ENCODE measurements at places on chromosomes 2 and 18. TPM values are rescaled to one million over a fixed set of nuclear protein-coding genes. Genes with fewer than 3 reads are reported as not detected.

DNA sequence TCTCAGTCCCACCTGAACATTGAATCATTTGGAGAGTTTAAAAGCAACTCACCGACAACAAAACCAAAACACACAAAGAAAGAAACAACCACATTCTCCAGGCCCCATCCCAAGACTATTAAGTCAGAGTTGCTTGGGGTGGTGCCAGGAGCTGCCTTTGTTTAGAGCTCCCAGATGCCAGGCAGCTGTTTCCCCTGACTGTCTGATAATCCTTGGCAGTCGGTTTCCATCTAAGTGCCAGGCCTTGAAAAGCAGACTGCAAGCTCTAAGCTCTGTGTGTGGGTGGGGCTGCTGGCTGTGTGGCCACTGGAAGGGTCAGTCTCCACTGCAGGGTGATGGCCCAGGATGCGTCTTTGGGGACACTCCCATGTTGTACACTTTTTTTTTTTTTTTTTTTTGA lies 255.3 kb upstream of the AGAP1 start:
- H3K27me3 ChIP-seq: no peaks in the 10 kb centered on the region
- no peak overlapping the region for H3K27ac ChIP-seq
- H3K36me3 ChIP-seq: no peaks in the 10 kb centered on the region
- no peak for DNase-seq

Gene SIX3
- total RNA-seq: not detected

DNA sequence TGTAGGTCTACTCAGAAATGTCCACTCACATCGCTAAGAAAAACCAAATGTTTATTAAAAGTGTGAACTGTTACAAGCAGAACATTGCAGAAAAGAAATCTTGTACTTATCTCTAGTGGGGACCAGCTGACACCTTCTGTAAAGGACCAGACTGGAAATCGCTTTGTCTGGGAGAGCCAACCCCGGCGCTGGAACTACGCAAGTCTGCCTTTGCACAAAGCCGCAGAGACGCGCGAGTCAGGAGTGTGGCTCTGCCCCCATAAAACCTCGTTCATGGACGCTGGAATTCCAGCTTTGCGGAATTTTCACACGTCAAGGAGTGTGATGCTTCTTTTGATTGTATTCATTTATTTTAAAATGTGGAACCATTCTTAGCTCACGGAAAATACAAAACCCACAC lies 141.9 kb upstream of the SALL3 start:
- no peaks in the 10 kb centered on the region for H3K36me3 ChIP-seq
- no peak overlapping the region for H3K4me3 ChIP-seq
- no peaks in the 10 kb centered on the region for H3K4me1 ChIP-seq
- no peak overlapping the region for H3K27ac ChIP-seq
- H3K27me3 ChIP-seq: no peaks in the 10 kb centered on the region

DNA sequence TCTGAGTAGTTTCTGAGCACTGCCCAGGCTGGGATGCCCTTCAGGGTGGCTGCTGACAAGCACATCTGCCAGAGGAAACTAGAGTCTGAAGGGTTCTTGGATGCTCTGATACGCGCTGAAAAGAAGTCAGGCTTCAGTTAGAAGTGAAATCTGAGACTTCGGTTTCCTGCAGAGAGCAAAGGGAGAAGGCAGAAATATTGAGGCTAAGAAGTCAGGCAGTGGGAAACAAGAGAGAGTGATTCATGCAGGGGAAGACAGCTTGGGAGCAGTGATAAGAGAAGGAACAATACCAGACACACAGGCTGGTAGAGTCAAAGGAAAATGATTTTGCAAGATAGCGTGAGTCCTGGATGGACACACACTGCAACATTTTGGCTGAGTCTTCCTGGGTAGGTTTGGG lies 51.0 kb upstream of the BOD1L2 start:
- no peak overlapping the region for H3K4me3 ChIP-seq
- no peaks in the 10 kb centered on the region for H3K36me3 ChIP-seq
- H3K27ac ChIP-seq: no peak overlapping the region

DNA sequence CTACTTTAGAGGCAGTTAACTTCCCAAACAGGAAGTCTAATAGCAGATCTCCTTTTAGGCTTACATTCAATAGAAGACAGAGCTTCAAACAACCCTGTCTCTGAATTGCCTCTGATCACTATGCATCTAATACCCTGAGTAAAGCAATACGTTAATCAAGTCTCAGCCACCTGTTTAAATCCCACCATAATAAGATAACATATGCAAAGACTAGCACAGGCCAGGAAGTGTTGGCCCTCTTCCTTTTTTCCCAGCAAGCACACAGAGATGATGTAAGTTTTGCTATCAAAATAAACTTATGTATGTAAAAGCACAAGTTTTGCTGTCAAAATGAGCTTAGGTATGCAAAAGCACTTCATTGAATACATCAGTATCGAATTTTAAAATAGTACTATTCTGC lies 385.5 kb downstream of the RND3 start:
- no peaks in the 10 kb centered on the region for H3K36me3 ChIP-seq
- H3K4me3 ChIP-seq: no peak overlapping the region
- no peak overlapping the region for H3K27ac ChIP-seq
- DNase-seq: no peak
- H3K4me1 ChIP-seq: no peaks in the 10 kb centered on the region

- H3K36me3 ChIP-seq: peaks cover 20% of the 10 kb centered on the region
- no peaks in the 10 kb centered on the region for H3K27me3 ChIP-seq
- H3K4me3 ChIP-seq: peak within 1 kb of the TSS; percentile 98
- DNase-seq: peak; percentile 92
- peaks cover 50% of the 10 kb centered on the region for H3K4me1 ChIP-seq
Measured at GRCh38 chr2:191150600-191151330, at the start of gene STAT4. Gene STAT4, minus strand, starts transcription at chr2:191150994. Its CDS starts 2,791 bp downstream, at chr2:191148203.

DNA sequence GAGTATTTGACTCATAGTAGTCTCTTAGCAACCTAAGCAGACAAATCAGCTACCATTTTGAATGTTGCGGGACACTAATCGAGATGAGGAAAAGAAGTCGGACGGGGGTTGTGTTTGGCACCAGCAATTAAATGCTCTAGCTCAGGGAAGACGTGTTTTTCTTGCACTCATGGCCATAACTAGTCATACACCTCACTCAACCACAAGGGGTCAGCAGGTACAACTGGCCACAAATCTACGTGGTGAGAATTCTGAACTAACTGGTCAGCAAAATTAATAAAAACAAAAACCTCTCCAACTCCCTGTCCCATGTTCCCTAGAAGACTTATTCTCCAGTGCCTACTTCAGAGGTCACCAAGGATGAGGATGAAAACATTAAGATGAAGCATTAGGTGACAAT lies 1467.8 kb downstream of the DPP10 start:
- H3K4me1 ChIP-seq: no peaks in the 10 kb centered on the region
- DNase-seq: no peak
- H3K27me3 ChIP-seq: no peaks in the 10 kb centered on the region
- H3K27ac ChIP-seq: no peak overlapping the region
- no peaks in the 10 kb centered on the region for H3K36me3 ChIP-seq

- no peak for DNase-seq
- no peaks in the 10 kb centered on the region for H3K4me1 ChIP-seq
- no peak overlapping the region for H3K27ac ChIP-seq
- H3K4me3 ChIP-seq: no peak overlapping the region
- H3K27me3 ChIP-seq: peaks cover 13% of the 10 kb centered on the region
Measured at GRCh38 chr18:57801761-57802212, 1.3 kb downstream of the ATP8B1 start.

- H3K27ac ChIP-seq: no peak overlapping the region
- H3K4me1 ChIP-seq: no peaks in the 10 kb centered on the region
- H3K27me3 ChIP-seq: no peaks in the 10 kb centered on the region
- no peak for DNase-seq
Measured at GRCh38 chr2:9328931-9329330, 94.4 kb downstream of the ITGB1BP1 start.

Gene SH3RF3
- 0.27 TPM for total RNA-seq

DNA sequence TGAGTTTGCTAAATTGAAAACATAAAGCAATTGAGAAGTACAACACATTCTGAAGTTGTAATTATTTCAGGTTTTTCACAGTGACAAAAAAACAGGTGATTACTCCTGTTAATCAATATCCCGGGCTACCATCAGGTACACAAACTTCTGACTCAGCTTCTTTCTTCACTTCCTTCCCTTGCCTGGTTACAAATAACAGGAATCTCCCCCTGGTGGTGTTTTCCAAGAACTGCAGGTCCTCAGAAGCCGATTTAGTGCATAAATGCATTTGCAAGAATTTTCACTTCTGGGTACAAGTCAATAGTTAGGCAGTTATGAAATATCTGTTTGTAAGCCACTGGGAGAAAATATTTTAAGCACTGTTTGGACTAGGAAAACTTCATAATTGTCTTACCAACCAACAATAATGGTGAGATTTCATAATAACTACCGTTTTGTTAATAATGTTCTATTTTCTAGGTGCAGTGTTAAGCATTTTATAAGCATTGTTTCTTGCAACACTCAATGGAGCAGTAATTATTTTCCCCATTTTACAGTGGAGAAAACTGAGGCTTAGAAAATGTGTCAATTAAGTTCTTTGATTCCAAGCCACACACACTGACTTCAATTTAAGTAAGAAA lies 12.4 kb upstream of the GMCL1 start:
- no peaks in the 10 kb centered on the region for H3K4me1 ChIP-seq
- no peaks in the 10 kb centered on the region for H3K36me3 ChIP-seq
- DNase-seq: peak; percentile 46
- H3K27me3 ChIP-seq: no peaks in the 10 kb centered on the region
- no peak overlapping the region for H3K4me3 ChIP-seq
- no peak overlapping the region for H3K27ac ChIP-seq

GRCh38 chr2:144675731-144676130 lies 155.8 kb upstream of the ZEB2 start:
- no peak overlapping the region for H3K27ac ChIP-seq
- DNase-seq: no peak
- no peaks in the 10 kb centered on the region for H3K36me3 ChIP-seq
- H3K27me3 ChIP-seq: no peaks in the 10 kb centered on the region

Gene POTEJ
- not detected for total RNA-seq

Gene KCNJ3
- total RNA-seq: not detected

DNA sequence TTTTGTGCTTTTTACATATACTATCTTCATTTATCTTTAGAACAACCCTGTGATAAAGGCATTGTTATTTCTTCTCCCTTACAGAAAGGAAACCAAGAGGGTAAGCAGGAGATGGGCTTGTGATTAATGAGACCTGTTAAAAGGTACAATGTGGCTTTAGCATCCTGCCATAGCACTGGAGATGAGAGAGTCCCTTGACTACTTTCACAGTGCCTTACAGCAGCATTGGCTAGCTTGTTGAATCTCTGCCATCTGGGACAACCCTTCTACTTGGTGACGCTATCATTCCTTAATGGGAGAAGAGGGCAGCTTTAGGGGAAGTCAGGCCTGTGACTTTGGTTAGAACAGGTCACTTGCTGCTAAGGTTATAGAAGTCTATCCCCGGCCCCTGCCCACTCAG lies 68.1 kb upstream of the LYPD6B start:
- no peaks in the 10 kb centered on the region for H3K4me1 ChIP-seq
- no peaks in the 10 kb centered on the region for H3K36me3 ChIP-seq
- H3K27ac ChIP-seq: no peak overlapping the region

DNA sequence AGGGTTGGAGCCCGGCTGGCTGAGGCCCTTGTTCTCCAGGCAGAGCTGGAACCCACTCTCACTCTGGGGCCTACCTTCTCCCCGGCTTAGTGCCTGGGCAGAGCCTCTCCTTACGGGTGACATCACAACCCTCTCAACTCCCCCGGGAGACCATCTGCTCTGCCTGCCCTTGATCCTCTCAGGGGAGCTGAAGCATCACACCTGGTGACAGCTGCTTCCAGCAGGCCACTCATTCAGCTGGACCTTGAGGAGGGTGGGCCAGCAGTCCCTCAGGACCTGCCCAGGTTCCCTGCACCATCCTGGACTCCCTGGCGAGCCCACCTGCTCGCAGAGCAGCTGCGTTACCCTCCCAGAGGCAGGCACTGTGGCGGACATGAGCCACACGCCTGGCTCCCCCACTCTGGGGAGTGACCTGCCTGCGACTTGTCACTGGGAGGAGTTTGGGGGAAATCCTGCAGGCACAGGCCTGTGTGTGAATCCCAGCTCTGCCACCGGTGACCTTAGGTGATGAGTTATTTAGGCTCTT lies 13.1 kb downstream of the HS6ST1 start:
- no peak for DNase-seq
- H3K27ac ChIP-seq: peak overlapping the region; percentile 43
- no peaks in the 10 kb centered on the region for H3K36me3 ChIP-seq
- H3K4me1 ChIP-seq: no peaks in the 10 kb centered on the region
- H3K27me3 ChIP-seq: no peaks in the 10 kb centered on the region

GRCh38 chr2:172113617-172114016 lies 10.9 kb upstream of the DLX2 start:
- no peak overlapping the region for H3K4me3 ChIP-seq
- H3K27ac ChIP-seq: no peak overlapping the region
- H3K4me1 ChIP-seq: no peaks in the 10 kb centered on the region
- peaks cover 11% of the 10 kb centered on the region for H3K27me3 ChIP-seq
- no peak for DNase-seq
- H3K36me3 ChIP-seq: no peaks in the 10 kb centered on the region

DNA sequence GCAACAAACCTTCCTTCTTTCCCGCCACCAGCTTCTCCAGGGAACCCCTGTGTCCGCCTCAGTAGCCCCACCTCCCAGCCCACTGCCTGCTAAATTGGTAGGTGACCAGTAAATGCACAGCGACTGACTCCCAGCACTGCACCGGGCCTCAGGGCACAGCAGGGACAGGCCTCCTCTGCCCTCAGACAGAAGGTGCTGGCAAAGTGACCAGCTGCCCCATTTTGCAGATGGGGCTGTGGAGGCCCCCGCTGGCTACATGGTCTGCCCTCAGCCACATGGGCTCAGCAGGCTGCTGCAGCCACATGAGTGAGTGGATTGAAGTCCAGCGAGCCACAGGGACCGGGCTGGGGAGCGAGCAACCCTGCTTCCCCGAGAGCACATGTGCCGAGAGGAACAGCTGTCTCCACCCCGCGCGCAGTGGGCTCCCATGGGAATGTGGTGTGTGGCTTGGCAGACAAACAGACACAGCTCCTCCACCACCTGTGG lies 7.8 kb upstream of the NPPC start:
- no peaks in the 10 kb centered on the region for H3K36me3 ChIP-seq
- DNase-seq: no peak
- no peaks in the 10 kb centered on the region for H3K27me3 ChIP-seq
- H3K4me1 ChIP-seq: no peaks in the 10 kb centered on the region
- H3K27ac ChIP-seq: no peak overlapping the region
- H3K4me3 ChIP-seq: no peak overlapping the region

Gene PARD3B
- total RNA-seq: 0.11 TPM

DNA sequence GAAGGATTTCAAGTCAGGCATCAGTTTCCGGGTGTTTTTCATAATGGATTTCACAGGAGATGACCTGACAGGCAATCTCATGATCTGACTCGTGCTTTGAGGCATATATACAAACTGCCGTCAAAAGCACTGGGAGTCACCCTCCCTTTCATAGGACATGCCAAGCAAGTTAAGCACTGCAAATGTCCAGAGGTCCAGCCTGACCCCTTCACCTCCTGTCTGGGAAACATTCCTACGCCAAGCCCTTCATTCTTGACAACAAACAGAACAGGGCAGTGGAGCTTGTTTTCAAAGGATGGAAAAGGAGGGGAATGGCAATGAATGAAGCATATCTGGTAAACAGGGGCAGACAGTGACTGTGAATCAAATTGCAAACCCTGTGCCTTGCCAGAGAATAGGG lies 963.6 kb downstream of the BCL11A start:
- no peak for DNase-seq
- H3K27me3 ChIP-seq: no peaks in the 10 kb centered on the region
- H3K4me3 ChIP-seq: no peak overlapping the region
- H3K27ac ChIP-seq: no peak overlapping the region
- no peaks in the 10 kb centered on the region for H3K36me3 ChIP-seq

Data from CD8-positive, alpha-beta memory T cell (primary cell).